ENCODE measurements at places on chromosomes 13 and 19.

- peak; percentile 41 for DNase-seq
These were observed 63.7 kb downstream of the KL start for GRCh38 chr13:33079960-33080359.

- no peak for DNase-seq
These were observed 12.0 kb upstream of the DZIP1 start for GRCh38 chr13:95656386-95657015.

GRCh38 chr19:45638930-45639729, at the start of gene EML2:
Gene EML2 (minus strand): TSS chr19:45639397. CDS start chr19:45639376, 21 bp downstream.
- peak; percentile 45 for DNase-seq

DNA sequence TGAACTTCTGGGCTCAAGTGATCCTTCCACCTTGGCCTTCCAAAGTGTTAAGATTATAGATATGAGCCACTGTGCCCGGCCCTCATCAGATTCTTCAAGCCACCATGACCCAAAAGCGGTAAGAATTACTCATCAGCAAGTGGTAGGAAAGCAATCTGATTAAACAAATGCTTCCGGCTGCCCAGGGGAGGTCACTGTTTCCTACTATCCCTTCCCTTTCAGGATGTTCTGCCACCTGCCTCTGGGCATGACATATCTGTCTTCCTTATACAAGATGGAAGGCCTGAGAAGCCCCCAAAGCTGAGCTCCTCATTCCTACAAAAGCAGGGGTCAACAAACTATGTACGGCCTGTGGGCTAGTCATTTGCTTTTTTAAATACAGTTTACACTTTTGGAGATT, 7.0 kb downstream of the ABHD8 start:
- DNase-seq: peak; percentile 9

GRCh38 chr13:60397704-60398378, 821 bp downstream of the TDRD3 start:
- DNase-seq: peak; percentile 69

- peak; percentile 6 for DNase-seq
These were observed 65.6 kb downstream of the C13orf42 start for GRCh38 chr13:51045451-51045850.

DNA sequence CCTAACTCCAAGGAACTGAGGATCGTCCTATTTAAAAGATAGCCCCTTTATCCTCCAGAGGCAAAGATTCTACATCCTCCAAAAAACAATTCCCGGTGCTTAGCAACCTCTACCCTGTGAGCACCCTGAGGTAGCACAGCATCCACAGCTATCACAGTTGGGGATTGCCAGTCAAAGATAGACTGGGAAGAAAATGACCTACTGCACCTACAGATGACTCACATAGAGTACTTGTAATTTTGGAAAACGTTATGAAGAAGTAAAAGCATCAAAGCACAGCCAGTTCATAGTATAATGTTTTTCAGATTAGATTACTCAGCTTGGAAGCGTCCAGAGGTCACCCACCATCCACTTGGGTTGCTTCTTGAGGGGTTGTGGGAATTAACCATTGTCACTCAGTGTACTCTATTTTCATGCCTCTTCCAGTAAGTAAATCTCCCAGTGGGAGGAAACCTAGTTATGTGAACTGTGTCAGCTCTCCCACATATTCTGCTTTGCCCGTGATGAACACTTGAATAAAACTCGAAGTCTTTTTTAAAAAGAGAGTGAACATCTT, 8.9 kb upstream of the FAM124A start:
- no peak for DNase-seq

DNA sequence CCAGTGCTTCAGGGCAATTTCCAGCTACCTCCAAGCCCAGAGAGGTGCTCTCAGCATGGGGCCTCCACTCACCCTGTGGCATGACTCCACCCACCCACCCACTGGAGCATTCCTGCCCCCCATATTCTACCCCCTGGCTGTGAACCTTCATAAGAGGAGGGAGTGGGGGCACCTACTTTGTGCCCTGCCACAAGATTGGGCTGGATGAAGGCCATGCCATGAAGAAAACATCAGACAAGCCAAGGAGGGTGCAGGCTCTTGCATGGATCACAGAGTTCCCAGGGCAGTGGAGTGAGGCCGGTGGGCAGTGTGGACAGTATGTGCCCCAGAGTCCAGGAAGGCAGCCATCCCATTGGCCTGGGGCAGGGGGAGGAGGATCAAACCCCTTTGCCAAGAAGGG, 97.8 kb downstream of the UQCRFS1 start:
- DNase-seq: no peak

GRCh38 chr13:37179645-37180044, 74.2 kb upstream of the CSNK1A1L start:
- DNase-seq: no peak

DNA sequence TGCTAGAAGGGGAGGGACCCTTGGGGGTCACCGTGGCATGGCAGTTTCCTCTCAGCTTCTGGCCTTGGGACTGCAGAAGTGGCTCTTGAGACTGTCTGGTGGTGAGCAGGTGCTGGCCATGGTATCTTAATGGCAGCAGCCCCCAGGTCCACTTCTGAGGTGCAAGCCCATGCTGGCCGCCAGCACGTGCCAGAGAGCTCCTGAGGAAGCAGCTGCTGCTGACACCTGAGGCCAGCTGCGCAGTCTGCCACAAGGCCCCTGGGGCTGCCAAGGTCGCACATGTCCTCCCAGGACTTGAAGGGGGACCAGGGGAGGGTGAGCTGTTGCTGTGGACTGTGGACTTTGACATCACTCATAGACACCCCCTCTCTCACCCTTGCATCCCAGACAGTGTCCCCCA, 48.0 kb downstream of the NFIX start:
- DNase-seq: no peak

- DNase-seq: peak; percentile 67
These were observed 11.3 kb downstream of the EPS8L1 start for GRCh38 chr19:55086730-55087541.

DNA sequence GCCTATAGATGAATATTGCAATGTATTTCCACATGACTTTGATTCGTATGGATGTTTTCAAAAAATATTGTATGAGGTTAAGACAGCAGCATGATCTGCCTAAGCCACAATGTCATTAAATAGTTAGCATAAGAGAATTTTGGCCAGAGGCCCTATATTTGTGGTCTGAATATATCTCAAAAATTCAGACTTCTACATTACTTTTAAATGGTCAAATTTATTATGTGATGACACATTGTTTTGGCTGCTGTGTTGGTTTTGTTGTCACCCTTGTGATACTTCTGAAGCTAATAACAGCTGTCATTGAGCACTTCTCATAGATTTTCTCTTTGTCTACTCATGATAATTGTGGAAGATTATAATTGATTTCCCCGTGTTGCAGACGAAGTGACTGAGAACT, 288.2 kb downstream of the MYO16 start:
- no peak for DNase-seq

DNA sequence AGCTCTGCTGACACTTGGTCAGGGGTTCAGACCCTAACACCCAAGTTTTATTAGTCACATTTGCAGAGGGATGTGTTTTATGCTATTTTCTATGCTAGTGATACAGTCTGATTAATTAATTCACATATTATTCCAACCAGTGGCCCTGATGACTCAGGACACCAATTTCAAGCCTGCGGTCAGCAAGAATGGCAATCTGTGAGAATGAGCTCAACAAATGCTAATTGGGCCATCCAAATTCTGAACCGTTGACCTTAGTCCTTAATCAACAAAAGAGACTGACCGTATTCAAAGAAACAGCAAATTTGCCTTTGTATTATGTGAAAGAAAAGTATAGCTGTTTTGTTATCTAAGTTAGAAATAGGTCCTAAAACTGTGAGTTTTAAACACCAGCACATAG, 9.6 kb upstream of the KL start:
- no peak for DNase-seq

DNA sequence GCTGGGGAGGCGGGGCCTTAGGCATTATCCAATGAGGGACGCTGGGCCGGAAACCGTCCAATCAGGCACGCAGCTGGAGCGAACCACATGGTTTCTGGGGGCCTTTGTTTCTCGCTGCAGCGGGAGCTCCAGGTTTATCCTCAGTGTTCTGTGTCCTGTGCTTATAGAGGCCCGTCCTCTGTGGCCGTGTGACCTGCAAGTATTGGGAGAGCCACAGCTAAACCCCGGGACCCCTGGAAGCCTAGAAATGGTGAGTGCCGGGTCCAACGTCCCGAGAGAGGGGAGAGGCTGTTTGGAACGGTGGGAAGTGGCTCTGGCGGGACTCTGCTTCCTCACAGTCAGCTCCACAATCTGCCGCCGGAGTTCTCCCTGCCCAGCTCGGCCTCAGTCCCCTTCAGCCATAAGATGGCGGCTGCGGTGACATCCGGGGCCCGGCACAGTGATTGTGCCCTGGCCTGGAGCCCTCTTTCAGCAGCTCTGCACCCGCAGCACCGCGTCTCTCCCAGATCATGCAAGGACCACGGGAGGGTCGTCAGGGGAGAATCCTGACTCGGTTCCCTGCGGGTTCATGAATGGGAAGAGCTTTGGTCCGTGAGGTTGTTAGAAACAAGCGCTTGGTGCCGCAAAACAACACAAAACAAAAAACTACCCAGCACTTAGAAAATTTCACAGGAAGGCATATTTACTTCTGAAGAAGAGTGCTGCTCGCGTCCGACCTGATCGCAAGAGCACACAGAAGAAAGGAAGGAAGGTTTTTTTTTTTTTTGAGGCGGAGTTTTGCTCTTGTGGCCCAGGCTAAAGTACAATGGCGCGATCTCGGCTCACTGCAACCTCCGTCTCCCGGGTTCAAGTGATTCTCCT, at the start of gene ZNF253:
Gene ZNF253, plus strand, starts transcription at position 133 of the 861 bp plus-strand sequence. Its CDS starts 115 bp downstream, at position 248.
- DNase-seq: peak; percentile 92

- peak; percentile 56 for DNase-seq
These were observed 55.6 kb upstream of the ALOX5AP start for GRCh38 chr13:30679483-30680330.

GRCh38 chr19:35549174-35549788, 3.9 kb downstream of the TMEM147 start:
- peak; percentile 54 for DNase-seq

GRCh38 chr13:51420681-51421490, 31.9 kb downstream of the INTS6 start:
- DNase-seq: no peak

- DNase-seq: no peak
These were observed 267.3 kb downstream of the DLEU7 start for GRCh38 chr13:50576156-50576555.

DNA sequence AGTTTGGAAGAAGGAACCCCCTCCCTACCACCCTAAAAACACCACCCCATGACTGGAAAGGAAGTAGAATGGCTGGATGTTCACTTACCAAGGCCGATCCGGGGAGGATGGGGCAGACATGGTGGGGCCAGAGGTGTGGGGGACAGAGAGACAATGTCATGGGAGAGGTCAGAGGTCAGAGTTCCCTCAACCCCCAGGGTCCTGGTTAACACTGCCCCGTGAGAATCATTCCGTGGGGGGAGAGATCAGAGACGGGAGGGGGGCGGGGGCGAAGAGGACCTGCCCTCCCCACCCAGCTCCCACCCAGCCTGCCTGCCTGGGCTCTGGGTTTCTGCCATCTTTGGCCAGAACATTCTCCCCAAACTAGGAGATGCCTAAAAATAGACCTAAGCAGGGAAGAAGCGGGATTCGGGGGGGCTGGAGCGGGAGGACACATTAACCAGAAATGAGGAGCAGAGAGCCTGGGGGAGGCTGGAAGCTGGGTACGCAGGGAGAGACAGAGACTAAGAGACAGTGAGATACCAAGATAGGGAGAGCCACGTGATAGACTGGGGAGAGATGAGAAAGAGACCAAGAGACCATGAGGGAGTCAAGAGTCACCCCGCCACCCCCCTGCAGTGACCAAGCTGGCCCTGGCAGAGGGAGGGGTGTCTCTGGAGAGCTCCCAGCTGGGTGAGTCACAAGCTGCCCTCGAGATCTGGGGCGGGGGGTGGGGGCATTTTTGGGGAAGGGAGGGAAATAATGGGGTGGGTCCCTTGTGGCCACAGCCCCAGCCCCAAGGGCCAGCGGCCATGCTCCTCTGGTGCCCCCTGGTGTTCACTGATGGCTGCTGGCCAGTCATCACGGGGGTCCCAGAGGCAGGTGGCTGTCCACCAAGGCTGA, 6.1 kb upstream of the KANK2 start:
- DNase-seq: no peak

DNA sequence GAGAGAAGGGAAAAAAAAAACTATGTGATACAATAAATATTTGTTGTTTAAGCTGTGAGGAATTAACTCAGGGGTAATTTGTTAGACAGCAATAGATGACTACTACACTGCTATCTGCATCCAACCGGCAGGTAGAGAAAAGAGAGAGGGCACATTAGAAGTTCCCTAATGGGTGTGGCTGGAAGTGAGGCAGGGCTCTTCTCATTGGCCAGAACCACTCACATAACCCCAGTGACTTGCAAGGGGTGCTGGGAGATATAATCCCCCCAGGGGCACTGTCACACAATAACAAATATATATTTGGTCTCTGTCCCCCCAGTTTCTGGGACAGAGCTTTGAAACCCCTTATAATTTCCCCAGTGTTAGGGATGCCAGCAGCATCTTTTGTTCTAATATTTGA, 24.3 kb downstream of the FGF21 start:
- no peak for DNase-seq

- peak; percentile 70 for DNase-seq
These were observed 73.0 kb downstream of the MAP4K1 start for GRCh38 chr19:38544569-38545315.

- DNase-seq: peak; percentile 79
These were observed 15.0 kb upstream of the EMC10 start for GRCh38 chr19:50461066-50461875.

DNA sequence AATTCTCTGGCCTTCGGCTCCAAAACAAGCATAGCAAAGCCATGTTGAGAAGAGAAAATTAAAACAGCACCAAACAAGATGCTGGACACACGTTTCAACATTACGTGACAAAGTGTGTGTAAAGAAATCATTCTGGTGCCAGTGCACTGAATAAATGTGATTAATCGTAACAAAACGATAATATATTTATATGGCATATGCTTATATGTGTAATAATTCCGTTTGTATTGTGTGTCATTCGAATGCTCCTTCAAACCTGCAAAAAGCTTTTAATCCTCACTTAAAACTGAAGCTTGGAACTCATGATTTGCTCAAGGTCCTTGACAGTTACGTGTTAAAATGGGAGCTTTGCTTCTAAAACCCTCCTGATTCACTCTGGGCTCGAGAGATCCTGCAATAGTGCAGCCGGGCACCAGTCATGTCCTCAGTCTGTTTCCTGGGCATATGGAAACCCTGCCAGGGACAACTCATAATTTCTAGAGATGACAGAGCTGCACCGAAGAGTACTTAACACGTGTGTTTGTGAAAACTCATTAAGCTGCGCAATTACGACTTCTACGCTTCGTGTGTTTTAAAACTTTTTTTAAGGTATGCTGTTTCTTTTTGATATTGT, 731 bp upstream of the AKAP8L start:
- no peak for DNase-seq

GRCh38 chr13:30841154-30841553, 64.9 kb upstream of the MEDAG start:
- no peak for DNase-seq

GRCh38 chr13:19622193-19622592, 11.3 kb upstream of the MPHOSPH8 start:
- no peak for DNase-seq

- no peak for DNase-seq
These were observed 321.1 kb downstream of the MYO16 start for GRCh38 chr13:108950333-108951010.

Data from inflammatory macrophage (primary cell).